Stimulated activated naive B cell treated with anti-CD40 and anti-IgM and Interleukin-4, amounts not matched to agents 10 μg/mL and 1 μg/mL and 100 μg/mL, for 72 hours (primary cell): ENCODE measurements at places on chromosomes 6 and 20.

DNA sequence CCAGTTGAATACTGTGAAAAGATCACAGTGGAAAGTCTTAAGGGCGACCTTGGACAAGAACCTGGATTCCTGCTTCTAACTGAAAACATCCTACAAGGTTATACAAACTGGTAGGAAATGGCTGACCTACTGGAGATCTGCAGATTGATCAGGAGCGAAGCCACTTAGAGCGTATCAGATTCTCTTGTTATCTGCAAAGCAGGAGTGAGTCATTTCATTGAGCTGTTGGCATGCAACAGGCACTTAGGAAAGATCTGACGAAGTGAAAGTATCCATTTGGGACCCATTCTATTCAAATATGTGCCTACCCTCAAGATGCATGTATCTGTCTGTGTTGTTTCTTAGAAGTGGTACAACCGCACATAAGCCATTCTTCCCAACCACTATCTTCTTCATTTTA is 131.2 kb upstream of the RIN2 start:
- DNase-seq: no peak

DNA sequence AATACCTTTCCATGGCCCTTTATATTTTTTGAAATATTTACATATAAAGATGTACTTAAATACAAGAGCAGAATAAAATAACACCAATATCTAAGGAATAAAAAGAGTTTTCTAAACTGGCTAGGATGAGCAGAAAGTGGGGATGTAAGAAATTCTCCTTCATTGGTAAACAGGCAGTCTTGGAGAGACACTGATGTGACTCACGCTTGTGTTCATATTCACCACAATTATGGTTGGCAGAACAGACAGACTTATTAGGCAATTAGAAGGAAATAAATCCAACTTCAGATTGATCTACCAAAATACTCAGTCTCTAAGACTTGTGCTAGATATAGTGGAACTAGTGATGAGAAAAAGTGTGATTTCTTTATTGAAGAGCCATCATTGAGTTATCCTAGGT is 463.7 kb downstream of the CDC5L start:
- no peak for DNase-seq

DNA sequence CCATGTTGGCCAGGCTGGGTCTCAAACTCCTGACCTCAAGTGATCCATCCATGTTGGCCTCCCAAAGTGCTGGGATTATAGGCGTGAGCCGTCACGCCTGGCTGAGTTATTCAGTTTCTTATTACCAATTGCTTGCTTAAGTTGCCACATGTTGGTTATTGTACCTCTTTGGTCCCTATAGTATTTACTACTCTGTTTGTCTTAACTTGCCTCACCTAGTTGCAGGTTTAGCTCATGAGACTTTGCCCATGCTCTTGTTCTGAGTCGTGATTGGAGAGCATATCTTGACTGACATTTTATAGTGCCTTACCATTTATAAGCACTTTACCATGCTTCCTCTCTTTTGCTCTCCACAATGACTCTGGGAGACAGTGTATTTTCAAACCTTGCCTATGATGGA is 134.2 kb upstream of the HDGFL1 start:
- no peak for DNase-seq

GRCh38 chr6:156821707-156822106 is 44.5 kb downstream of the ARID1B start:
- no peak for DNase-seq

- no peak for DNase-seq
Measured at GRCh38 chr6:40425192-40425919, 161.8 kb downstream of the LRFN2 start.
